Activated T-cell treated with anti-CD3 and anti-CD28 coated beads, Interleukin-2, amount 50 U/mL, for 48 hours (primary cell): ENCODE measurements at places on chromosomes 12 and 14.

- no peak for DNase-seq
Observed at GRCh38 chr12:15774819-15775218, 14.4 kb downstream of the EPS8 start.

DNA sequence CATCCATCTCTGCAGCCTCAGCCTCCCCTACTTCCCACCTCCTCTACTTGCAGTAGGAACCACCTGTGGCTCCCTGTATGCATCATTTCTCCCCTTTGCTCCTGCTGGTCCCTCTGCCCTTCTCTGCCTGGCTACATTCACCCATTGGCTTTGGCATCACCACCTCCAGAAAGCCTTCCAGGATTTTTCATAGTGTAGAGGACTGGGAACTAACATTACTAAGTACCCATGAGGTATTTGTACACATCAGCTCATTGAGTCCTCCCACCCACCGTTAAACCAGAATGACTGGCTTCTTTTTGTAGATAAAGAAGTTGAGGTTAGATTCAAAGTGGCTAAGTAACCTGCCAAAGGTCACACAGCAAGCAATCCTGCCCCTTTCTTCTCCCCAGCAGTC is 17.1 kb downstream of the SYNE3 start:
- DNase-seq = no peak

GRCh38 chr14:40955131-40955505 is 651.6 kb upstream of the LRFN5 start:
- DNase-seq = no peak

GRCh38 chr12:93111773-93112172 is 182.7 kb upstream of the EEA1 start:
- DNase-seq = no peak

DNA sequence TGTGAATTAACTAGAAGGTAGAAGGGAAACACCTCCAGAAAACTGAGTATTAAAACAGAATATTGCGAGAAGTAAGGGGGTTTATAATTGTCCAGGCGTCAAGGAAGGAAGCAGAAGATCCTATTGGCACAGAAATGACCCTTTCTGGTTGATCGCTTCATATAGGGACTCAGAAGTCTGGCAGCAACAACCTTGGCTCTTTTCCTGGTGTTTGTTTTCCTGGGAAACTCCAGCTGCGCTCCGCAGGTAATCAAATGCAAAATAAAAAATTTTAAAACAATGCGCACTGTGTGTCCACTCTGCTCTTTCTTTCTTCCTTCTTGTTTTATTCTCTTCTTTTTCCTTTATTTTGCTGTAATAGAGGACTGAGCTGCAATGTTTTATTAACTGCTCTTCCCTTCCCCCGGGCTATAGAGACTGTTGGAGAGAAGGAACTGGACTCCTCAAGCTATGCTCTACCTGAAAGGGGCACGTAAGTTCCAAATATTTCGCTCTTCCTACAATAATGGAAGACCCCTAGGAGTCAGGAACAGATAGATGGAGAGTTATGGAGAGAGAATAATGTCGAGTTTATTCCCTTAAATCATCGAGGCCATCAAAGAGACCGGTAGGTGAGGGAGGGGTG is 737 bp downstream of the SPX start:
- DNase-seq = no peak
